ENCODE measurements at places on chromosomes 7 and 10.

- no peak for DNase-seq
These were observed 243.2 kb downstream of the SNX10 start for GRCh38 chr7:26534649-26535482.

DNA sequence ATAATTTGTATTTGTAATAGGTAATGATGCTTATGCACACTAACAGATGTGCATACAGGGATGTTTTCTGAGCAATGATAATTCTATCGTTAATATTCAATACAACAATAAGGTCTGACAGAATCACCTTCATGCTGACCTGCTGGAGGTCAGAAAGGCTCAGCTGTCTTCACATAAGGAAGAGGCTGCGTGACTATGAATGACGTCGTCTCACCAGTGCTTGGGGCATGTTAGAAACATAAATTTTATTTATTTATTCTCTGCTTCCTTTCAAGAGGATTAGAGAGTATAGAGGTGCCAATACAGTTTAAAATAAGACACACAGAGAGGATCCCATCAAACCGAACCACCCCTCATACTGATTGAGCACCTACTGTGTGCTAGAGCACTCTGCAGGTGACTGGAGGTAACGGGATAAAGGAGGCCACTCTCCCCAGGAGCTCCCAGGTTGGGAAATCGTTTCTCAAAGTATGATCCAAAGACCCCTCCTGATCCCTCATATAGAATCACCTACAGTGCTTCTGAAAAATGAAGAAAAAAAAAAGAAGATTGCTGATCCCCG is 265.6 kb upstream of the NPVF start:
- no peak for DNase-seq

GRCh38 chr7:19352305-19352695 is 207.1 kb upstream of the FERD3L start:
- no peak for DNase-seq

GRCh38 chr7:16660702-16661464 is 14.9 kb downstream of the BZW2 start:
- DNase-seq, result no peak

GRCh38 chr10:49841615-49842332 is 79.7 kb upstream of the OGDHL start:
- no peak for DNase-seq

DNA sequence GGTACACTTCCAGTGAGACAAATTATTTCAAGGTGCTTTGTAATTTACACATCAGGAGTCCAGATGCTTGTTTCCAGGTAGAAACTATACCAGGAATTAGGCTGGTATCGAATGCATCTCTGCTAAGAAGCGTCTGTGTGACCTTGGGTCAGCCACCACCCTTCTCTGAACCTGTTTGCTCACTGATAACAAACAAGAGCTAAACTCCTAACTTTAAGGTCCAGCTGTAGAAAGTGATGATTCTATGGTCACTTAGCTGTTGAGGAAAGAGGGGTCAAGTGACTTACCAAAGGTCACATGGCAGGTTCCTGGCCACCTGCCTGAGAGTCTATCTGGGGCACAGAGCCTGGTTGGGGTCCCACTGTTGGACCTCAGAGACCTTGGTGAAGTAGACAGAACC is 95.4 kb downstream of the HIF1AN start:
- DNase-seq, result no peak

DNA sequence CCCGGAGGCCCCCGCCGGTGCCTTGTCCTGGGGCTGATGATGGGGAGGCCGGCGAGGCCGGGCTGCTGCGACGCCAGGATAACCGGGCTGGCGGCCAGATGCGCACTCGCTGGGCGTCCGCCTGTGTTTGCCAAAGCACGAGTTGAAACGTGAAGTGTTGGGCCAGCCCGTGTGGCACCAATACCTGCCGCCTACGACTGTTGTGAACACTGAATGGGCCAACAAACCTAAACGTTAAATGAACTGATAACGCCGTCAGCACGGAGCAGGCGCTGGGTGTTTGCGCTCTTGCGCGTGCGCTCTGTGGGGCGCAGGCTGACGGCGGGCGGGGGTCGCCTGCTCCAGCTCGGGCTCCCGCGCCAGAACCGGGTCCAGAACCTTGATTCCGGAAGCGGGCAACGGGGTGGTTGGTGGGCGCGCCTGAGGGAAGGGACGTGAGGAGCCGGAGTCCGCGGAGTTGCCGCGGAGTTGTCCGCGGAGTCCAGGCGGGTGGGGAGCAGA is 658 bp downstream of the CYP2E1 start:
- DNase-seq, result no peak

DNA sequence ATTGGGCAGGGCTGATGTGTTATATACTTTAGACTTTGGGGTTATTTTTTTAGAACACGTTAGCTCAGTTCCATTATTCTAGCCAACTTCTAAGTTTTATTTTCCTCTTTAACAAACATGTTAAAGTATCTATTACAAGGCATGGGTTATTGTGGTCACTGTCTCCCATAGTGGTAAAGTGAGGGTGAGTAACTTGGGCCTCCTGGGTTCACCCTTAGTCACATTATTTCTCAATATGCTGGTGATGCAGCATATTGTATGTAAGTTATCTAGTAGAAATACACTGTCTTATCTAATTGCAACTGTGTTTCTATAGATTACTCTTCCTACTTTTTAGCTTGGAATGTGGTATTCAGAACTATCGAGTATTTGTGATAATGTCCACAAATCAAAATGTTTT is 65.9 kb downstream of the BBS9 start:
- DNase-seq, result no peak

DNA sequence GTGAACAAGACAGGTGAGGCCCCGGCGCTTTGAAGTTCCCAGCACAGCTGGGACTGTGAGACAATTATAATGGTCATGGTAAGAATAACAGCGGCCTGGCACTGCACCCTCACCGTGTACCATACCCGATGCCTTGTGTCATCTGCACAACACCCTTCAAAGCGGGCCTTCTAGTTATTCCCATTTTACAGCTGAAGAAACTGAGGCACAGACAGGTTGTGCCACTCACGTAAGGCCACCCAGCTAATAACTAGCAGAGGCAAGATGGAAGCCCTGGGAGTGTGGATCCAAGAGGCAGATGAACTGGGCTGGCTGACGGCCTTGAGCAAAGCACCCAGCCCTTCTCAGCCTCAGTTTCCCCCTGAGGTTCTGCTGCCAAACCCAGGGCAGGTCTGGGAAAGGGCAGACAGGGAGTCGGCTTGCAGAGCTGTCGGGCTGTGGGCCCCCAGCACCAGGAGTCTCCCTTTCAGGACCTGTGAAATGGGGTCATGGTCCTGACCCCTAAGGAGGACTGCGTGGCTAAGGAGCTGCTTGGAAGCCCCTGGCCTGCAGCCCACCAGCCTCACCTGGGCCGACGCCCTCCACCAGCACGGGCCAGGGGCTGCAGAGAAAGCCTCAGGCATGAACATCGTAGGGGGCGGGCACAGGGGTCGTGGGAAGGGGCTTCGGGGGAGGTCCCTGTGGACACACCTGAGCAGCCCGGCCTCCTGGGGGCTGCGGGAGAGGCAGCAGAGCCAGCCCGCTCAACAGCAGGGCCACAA is 15.3 kb upstream of the LFNG start:
- DNase-seq, result no peak

GRCh38 chr10:109891105-109891504 is 32.2 kb downstream of the XPNPEP1 start:
- no peak for DNase-seq

DNA sequence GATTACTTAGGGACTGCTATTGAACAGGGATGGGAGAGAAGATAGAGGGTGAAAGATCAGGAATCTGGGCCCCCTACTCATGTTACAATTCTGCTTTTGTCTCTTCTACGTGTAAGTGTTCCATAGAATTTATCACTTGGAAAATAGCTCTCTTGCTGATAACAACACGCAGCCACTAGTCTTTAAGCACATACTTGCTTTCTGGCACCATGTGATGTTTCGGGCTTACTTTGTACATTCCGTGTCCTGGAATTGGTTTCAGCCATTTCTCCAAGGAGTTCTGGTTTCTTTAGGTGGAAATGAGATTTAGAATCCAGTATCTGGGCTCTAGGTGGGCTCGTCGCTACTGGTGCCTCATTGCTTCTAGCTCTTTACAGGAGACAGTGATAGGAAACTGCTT is 59.7 kb downstream of the TFAM start:
- DNase-seq, result peak; percentile 3

DNA sequence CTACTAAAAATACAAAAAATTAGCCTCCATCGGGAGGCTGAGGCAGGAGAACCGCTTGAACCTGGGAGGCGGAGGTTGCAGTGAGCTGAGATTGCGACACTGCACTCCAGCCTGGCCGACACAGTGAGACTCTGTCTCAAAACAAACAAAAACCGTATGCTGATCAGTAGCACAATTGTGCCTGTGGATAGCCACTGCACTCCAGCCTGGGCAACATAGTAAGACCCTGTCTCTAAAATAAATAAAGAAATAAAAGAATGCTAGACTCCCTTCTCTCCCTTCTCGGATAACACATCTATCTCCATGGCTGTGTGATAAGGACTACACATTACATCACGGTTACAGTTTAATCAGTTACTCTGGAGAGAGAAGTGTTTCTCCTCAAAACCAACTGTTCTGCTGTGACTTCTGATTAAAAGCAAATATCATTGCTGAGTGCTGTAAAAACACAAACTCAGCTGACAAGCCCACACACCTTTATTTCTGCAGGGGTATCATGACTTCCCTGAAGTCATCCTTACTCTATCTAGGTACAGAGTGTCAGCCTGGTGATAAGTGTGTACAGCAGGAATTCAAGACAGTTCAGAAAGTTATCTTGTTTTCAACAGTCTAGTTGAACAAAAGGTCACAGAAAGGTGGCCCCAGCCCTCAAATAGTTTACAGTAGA is 5.3 kb upstream of the ARHGAP19 start:
- no peak for DNase-seq

All from neural progenitor cell (in vitro differentiated cells).